Mucosa of gallbladder (tissue), 1 donor: ENCODE measurements at places on chromosomes 11 and 22.

DNA sequence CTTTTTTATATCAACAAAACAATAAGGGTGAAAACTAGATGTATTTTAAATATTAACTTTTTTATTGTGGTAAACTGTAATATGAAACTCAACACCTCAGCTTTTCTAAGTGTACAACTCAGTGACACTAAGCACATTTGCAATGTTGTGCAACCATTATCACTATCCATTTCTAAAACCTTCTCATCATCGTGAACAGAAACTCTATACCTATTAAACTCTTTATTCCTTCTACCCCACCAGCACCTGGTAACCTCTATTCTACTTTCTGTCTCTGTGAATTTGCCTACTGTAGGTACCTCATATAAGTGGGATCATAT is 9.4 kb downstream of the HORMAD2 start:
- no peak for DNase-seq

DNA sequence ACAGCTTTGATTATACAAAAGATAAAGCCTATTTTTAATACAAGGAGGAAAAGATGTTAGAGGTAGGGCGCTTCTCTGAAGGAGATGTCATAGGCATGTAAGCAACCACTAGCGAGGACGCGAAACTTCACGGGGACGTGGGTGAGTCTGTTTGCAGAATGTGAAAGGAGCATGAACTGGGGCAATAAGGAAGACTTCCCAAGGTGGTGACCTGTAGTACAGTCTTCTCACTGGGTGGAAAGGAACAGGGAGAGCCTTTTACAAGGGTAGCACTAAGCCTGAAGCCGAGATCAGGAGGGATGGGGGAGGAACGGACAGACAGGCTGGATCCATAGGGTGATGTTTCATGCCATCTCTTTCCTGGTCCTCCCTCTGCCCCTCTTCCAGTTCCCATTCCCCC is 10.0 kb upstream of the MICAL2 start:
- DNase-seq, result no peak

- no peak for DNase-seq
Measured at GRCh38 chr11:87275176-87275575, 237.4 kb downstream of the TMEM135 start.

DNA sequence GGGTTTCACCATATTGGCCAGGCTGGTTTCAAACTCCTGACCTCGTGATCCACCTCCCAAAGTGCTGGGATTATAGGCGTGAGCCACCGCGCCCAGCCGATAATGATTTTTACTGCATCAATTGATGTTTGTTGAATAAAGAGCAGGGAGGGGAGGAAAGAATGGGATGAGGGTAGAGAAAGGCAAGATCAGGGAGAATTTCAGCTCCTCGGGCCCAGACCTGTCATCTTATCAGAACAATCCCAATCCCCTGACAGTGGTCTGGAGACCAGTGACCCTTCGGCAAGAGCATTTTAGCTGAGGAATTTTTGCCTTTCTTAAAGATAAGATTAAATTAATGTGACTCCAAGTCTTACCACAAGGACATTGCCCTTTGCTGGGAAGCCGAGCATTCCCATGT is 15.0 kb upstream of the ANO1 start:
- DNase-seq, result no peak

GRCh38 chr22:37161443-37161842 is 11.7 kb upstream of the IL2RB start:
- no peak for DNase-seq

DNA sequence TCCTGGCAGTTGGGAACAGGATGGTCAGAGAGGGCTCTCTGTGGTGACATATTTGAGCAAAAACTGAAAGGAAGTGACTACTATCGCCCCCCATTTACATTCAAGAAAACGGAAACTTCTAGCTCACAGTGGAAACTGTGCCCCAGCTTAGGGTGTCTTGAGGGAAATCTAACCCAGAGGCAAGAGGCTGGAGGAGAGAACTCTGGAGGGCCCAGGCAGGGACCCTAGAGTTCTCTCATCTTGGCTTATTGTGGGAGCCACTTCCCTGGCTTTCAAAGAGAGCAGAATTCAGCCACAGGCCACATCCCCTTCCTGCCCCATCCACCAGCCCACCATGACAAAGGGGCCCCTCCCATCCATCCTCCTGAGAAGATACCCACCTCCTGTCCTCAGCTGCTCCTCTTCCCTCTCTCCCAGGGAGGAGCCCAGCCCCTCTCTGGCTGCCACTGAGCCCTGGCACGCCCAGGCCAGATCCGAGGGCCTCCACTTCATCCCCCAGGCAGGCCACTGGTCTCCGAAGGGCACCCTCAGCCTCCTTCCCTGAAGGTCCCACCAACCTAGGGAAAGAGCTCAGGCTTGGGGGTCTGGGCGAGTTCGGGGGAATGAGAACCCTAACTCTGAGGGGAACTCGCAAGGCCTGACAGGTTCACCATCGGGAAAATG is 1.6 kb upstream of the TMPRSS13 start:
- DNase-seq, result no peak

- no peak for DNase-seq
Measured at GRCh38 chr11:131074573-131074972, 158.3 kb upstream of the SNX19 start.

- DNase-seq, result no peak
Measured at GRCh38 chr11:12266943-12267342, 110.4 kb upstream of the PARVA start.
